ENCODE measurements at places on chromosomes 5 and 9.
A peak's percentile ranks its signal among the peaks of the same experiment; 100 is the strongest.

- DNase-seq: no peak
Observed at GRCh38 chr5:68720884-68721610, 372.8 kb upstream of the SLC30A5 start.

DNA sequence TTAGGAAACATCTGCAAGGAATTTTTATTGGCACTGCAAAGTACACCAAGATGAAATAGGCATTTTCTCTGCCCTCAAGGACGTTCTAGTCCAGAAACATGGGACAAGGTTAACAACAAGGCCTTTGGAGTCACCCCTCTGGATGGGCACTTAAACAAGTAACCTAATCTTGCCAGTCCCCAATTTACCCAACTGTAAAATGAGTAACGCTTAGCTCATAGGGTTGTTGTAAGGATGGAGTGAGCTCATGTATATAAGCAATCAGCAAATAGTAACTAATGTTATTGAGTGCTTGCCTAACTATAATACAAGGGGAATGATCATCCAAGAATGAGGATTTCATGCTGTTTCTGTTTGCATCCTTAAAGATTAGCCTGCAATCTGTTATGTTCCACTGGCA is 189.3 kb downstream of the PAPPA start:
- no peak for DNase-seq

DNA sequence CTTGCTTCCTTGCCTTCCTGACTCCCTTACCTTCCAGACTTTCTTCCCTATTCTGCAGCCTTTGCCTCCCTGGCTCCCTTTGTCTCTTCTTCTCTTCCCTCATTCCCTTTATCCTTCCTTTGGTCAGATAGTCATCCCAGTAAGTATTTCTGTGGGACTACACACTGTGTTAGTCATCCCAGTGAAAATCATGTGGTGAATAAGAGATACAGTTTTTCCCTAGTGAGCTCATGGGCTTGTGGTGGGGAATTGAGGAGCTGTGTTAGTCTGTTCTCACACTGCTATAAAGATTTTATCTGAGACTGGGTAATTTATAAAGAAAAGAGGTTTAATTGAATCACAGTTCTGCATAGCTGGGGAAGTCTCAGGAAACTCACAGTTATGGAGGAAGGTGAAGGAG is 109.8 kb upstream of the EDIL3 start:
- DNase-seq: no peak

DNA sequence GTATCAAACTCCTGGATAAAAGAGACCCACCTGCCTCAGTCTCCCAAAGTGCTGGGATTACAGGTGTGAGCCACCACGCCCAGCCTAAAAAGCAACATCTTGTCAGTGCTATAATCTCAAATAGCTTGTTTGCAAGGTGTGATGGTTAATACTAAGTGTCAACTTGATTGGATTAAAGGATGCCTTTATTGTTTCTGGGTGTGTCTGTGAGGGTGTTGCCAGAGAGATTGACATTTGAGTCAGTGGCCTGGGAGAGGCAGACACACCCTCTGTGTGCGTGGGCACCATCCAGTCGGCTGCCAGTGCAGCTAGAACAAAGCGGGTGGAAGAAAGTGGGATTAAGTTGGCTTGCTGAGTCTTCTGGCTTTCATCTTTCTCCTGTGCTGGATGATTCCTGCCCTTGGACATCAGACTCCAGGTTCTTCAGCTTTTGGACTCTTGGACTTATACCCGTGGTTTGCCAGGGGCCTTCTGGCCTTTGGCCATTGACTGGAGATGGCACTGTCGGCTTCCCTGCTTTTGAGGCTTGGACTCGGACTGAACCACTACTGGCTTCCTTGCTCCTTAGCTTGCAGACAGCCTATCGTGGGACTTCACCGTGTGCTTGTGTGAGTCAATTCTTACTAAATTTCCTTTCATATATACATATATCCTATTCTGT is 28.1 kb downstream of the TARS1 start:
- no peak for DNase-seq

DNA sequence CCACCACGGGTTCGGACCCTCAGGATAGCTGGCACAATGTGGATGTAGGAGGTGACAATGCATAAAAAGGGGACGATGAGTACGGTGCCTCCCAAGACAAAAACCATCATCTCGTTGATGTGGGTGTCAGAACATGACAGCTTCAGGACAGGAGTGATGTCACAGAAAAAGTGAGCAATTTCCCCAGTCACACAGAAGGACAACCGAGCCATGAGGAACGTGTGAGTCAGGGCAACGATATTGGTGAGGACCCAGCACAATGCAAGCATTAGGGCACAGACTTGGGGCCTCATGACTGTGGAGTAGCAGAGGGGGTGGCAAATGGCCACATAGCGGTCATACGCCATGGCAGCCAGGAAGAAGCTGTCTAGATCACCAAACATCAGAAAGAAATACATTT is 491 bp downstream of the OR1N1 start:
- DNase-seq: no peak

GRCh38 chr5:153960269-153961215 is 78.2 kb downstream of the FAM114A2 start:
- no peak for DNase-seq

GRCh38 chr5:178207183-178207916 is 3.0 kb downstream of the HNRNPAB start:
- no peak for DNase-seq

- DNase-seq: no peak
Observed at GRCh38 chr5:54471398-54471797, 15.9 kb downstream of the HSPB3 start.

- no peak for DNase-seq
Observed at GRCh38 chr5:3104429-3105060, 353.1 kb upstream of the IRX2 start.

DNA sequence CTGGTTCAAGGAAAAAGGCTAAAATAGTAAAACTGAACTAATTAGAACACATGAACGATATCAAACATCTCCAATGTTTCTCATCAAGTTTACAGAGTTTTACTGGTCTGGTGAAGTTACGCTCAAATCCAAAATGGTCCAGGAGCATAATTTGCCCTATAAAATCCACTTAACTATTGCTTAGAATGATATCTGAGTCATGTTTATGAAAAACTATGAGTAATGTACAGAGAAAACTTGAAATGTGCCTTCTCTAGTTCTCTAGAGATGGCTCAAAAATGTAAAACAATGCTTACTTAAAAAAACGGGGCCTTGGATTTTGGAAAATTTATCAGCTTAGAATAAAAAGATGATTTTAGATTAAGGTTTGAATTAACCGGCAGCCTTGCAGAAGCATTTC is 108.1 kb downstream of the FBXW11 start:
- DNase-seq: no peak

- DNase-seq: no peak
Observed at GRCh38 chr9:130624154-130624553, 40.2 kb upstream of the PRDM12 start.

DNA sequence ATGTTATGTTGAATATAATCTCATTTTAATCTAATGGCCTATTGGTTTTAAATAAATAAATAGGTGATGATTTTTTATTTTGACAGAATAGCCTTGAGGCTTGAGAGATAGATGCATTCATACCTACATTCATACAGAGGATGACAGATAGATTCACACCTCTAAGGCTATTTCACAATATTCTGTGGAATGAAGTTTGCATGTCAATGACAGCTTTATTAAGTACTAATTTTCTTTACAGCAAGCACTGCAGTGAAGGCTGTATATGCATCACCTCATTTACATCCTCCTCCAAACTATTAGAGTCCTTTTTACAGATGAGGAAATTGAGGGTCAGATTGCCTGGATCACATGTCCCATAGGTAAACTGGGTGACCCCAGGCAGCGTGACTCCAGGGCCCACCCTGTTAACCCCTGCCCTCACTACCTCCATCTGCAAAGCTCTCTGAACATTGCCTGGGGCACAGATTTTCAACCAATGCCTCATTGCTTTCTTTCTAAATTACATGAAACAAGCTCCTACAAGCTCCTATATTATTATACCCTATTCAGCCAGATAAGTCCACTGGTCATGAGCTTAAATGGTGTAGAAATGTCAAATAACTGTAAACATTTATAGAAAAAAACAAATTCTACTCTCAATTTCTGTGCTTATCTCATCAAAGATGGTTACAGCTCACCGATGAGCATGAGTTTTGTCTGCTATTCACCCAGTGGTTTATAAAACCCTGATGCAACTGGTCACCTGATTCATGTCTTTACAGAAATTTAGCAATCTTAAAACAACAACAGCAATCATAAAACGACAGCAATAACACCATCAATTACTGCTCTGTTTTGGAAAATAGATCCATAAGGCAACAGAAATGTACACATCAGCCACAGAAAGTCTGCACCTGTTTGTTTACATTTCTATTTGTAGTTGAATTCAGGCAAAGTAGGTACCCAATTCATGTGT is 338.0 kb downstream of the NSG2 start:
- no peak for DNase-seq

DNA sequence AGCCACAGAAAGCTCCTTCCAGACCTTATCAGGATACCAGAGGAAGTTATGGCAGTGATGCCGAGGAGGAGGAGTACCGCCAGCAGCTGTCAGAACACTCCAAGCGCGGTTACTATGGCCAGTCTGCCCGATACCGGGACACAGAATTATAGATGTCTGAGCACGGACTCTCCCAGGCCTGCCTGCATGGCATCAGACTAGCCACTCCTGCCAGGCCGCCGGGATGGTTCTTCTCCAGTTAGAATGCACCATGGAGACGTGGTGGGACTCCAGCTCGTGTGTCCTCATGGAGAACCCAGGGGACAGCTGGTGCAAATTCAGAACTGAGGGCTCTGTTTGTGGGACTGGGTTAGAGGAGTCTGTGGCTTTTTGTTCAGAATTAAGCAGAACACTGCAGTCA is 70.8 kb upstream of the ENTREP1 start:
- DNase-seq: no peak

DNA sequence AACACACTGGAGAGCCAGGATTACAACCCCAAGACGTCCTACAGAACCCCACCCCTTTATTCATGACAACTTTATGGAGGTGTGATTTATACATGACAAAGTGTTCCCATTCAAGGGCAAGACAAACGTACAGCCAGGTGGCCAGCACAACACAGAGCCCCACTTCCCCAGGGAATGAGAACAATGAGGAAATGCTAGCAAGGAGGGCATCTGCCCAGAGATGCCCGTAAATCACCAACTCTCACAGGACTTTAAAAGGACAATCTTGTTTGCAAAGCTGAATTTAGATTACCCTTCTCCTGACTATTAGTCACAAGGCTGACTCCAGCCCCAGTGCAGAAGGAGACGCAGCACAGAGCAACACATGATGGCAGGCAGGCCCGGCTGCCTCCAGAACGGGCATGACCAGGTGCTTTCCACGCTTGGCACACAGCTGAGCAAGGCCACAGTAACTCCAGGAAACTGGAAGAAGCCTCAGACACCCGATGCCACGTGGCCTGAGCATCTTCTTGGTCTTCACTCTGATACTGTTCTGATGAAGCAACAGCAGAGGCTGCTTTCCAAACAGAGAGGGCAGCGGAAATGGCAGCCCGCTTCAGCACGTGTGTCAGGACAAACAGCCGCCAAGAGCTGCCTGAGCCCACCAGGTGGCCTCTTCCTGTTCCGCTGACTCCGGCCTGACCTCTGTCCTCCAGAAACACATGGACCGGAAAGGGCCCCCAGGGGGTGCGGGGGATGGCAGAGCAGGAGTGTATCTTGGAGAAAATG is 51.4 kb downstream of the ROR2 start:
- peak; percentile 58 for DNase-seq

Data from endothelial cell (in vitro differentiated cells).